ENCODE measurements at places on chromosomes 7 and 10.

GRCh38 chr10:3428826-3429225, 256.2 kb upstream of the PITRM1 start:
- DNase-seq = no peak

GRCh38 chr7:5423976-5424748, 528 bp upstream of the TNRC18 start:
- DNase-seq = no peak

GRCh38 chr7:92076509-92076908, 57.8 kb downstream of the CYP51A1 start:
- no peak for DNase-seq

DNA sequence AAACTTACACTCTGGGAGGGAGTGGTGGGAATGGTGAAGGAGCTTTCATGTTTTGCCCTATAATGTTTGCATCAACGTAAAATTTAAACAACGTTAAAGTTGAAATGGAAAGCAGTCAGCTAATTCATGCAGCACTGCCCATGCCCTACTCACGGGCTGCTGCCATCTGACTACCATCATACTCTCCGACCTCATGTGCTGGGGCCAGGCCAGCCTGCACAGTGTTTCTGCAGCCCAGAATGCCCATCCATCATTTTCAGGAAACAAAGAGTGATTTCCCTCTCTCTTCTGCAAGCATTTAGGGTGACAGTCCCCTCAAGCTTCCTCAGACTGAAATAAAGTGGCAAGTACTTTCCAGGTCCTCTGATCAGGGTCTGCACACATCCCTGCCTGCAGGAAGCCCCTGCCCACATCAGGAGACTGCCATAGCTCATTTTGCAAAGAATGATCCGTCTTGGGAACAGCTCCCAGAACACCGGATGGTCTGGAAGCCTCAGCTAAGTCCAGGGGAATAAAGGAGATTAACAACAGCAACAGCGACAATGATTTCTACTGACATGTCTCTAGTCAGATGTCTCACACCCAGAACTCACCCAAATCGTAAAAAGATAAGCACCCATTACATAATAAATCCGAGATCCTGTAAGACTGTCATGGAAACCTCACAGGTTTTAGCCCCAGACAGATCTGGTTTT, 40.3 kb downstream of the ARHGAP22 start:
- no peak for DNase-seq

GRCh38 chr7:82704121-82704520, 260.5 kb upstream of the CACNA2D1 start:
- DNase-seq = no peak

DNA sequence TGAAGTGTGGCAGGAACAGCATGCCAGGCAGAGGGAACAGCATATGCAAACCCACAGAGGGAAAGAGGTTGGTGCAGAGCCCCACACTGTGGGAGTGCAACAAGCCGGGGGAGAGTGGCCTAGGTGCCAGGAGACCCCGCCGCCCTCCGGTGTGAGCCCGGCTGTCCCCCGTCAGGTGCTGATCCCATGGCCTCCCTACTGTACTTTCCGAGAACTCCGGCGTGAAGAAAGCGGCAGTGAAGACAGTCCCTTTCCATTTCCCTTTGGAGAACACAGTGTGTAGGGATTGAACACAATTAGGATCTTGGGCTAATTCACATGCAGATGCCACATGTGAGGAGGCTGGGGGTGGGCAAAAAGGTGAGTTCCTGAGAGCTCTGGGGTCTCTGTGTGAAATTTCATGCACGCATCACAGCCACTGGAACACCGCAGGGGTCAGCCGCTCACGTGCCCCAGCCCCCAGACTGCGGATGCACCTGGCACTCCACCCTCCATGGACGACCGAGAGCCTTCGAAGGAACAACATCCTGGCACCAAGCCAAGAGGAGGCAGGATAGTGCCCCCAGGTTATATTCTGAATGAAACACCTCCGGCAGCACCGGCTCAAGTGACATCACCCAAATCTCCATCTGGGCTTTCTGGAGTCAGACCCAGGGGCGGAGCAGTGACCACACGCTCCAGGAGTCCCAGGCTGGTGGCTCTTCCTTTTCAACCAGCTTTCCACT, 82.1 kb upstream of the PPP2R2D start:
- no peak for DNase-seq

- no peak for DNase-seq
Measured at GRCh38 chr7:23044581-23044980, 30.7 kb upstream of the HYCC1 start.

- no peak for DNase-seq
Measured at GRCh38 chr7:95715274-95715673, 57.1 kb upstream of the DYNC1I1 start.

DNA sequence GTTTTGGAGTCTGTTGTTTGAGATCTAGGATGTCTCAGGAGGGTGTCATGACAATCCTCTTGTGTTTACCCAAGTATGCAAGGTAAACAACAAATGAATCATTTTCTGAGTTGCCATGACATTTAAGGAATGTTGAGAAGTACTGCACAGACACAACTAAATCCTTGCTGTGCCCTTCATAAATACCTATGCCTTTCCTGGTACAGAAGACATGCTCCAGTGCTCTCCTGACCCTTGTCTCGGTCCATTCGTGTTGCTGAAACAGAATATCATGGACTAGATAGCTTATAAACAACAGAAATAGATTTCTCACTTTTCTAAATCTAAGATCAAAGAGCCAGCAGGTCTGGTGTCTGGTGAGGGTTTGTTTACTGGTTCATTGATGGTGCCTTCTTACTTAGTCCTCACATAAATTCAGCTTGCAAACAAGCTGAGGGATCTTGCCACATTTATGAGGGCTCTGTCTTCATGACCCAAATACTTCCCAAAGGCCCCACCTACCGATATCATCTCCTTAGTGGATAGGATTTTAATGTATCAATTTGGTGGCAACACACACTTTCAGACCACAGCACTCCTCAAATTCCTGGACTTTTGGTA, 341.8 kb upstream of the SEMA3A start:
- DNase-seq = no peak

- DNase-seq = no peak
Measured at GRCh38 chr10:132884691-132885271, 57.6 kb downstream of the CFAP46 start.

- DNase-seq = no peak
Measured at GRCh38 chr10:35341521-35341920, 5.2 kb downstream of the CCNY start.

DNA sequence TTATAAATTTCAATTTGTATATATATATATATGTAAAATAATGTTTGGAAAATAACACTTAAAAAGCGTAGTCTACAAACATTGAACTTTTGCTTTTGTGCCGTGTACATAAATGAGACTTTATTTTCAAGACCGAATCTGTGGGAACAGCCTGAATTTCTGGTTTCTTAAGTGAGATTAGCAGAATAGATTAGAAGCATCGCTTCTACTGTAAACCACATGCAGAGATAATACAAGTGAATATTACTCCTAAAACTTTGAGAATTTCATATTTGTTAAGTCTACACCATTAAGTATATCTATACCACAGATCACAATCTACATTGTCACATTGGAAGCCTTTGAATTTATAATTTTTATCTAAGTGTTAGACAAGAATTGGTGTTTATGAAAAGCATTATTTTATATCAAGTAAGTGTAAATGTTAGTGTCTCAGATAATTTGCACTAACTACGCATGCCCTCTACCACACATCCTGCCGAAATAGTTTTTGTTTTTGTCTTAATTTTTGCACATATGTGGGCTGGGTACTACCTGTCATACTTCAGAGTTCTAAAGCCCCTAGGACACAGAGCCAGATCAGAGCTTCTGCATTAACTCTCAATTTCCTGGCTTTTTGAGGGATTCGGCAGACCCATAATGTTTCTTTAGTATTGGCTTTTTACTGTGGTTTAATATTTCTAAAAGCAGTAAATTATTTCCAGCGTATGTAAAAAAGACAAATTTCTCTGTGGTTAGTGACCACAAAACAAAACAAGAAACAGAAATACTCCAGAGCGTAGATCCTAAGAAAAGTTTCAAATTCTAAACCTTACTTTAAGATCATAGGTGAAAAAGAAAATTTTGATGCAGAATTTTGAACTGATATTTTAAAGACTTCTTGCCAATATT, 20.0 kb downstream of the TWIST1 start:
- DNase-seq = no peak
